ENCODE measurements at places on chromosomes 6 and 20. TPM values are rescaled to one million over a fixed set of nuclear protein-coding genes. Genes with fewer than 3 reads are reported as not detected.

- no peak for DNase-seq
Observed at GRCh38 chr6:170058878-170059485, 231.9 kb downstream of the DLL1 start.

- DNase-seq: no peak
Observed at GRCh38 chr20:63023936-63024571, 17.3 kb upstream of the BHLHE23 start.

DNA sequence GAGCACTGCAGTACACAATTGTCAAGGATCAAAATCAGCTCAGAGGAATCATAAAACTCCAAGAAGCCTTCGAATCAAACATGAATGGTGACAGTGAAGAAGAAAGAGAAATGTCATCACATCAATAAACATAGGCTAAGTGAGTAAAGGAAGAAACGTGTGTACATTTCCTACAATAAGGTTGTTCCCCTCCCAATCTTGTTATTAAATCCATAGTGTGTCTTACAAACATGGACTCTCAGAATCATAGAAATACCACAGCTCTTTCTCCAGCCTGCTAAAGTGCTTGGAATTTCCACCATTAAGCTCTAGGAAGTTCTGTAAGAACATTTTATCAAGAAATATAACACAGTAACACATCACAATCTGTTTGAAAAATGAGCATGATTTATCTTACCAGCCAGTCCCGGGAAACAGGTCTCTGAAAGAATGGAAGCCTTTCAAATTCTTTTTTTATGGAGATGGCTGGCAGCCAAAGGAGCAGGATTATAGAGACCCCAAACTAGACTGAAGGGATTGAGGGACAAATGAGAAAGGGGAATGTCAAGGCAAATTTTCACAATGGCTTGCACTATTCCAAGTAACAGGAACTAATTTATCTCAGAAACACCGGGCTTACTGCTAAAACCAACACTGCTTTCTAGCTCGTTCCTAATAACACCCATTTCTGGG lies 4.5 kb upstream of the TNFAIP3 start:
- DNase-seq: no peak

DNA sequence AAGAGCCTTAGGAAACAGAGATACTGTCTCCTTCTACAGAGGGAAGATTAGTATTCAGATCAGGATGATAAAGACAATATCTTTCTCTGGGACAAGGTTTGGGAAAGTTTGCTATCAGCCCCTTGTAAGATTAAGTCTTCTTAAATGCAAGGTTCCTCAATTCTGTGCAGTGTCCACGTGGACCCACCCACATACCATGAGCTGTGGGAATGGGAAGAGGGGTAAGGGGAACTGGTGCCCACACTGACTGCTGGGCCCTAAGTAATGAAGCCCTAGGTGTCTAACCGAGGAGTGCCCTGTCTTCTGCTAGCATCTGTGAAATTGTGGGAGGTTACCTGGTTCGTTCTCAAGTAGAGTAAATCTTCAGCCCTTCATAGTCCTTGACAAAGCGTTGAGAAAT lies 5.8 kb upstream of the SSTR4 start:
- DNase-seq: no peak

GRCh38 chr6:143078468-143079324 lies 18.0 kb downstream of the AIG1 start:
- DNase-seq: no peak

DNA sequence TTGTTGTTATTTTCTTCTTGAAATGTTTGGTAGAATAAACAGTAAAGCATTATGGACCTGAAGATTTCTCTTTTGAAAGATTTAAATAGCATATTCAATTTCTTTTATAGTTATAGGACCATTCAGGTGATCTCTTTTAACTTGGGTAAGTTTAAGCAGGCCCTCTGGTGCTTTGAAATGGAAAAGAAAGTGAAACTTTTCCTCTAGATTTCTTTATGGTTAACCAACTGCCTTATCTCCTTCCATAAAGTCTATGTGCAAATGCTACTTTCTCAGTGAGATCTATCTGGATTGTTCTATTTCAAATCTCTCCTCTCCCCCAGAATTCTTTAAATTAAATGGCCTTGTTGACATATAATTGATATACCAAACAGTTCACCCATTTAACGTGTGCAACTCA lies 54.0 kb downstream of the PHACTR2 start:
- no peak for DNase-seq

GRCh38 chr20:19083136-19083621 lies 129.3 kb upstream of the SLC24A3 start:
- no peak for DNase-seq

- DNase-seq: no peak
Observed at GRCh38 chr6:32844839-32845383, 1.1 kb upstream of the PSMB8 start.

- DNase-seq: no peak
Observed at GRCh38 chr20:46816886-46817638, 77.6 kb upstream of the EYA2 start.

- no peak for DNase-seq
Observed at GRCh38 chr6:124033501-124033900, 229.8 kb downstream of the NKAIN2 start.

UBD gene
- not detected for polyA plus RNA-seq

DNA sequence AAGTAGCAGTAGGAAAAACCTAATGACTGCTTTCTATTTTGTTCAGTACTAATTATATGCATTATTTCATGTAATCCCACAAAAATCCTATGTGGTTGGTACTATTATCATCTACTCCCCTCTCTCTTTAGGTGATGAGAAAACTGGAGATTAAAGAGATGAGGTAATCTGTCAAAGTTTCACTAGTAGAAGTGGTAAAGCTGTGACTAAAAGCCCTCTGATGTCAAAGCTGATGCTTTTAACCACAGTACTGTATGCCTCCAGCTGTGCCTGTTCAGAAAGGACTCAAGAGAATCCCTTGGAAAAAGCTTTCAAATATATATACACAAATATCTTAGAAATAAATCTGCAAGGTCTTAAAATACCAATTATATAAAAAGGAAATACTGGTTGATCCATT lies 38.0 kb downstream of the PHIP start:
- no peak for DNase-seq

SLC22A1 gene
- 0.11 TPM for polyA plus RNA-seq

OLIG3 gene
- not detected for polyA plus RNA-seq

DNA sequence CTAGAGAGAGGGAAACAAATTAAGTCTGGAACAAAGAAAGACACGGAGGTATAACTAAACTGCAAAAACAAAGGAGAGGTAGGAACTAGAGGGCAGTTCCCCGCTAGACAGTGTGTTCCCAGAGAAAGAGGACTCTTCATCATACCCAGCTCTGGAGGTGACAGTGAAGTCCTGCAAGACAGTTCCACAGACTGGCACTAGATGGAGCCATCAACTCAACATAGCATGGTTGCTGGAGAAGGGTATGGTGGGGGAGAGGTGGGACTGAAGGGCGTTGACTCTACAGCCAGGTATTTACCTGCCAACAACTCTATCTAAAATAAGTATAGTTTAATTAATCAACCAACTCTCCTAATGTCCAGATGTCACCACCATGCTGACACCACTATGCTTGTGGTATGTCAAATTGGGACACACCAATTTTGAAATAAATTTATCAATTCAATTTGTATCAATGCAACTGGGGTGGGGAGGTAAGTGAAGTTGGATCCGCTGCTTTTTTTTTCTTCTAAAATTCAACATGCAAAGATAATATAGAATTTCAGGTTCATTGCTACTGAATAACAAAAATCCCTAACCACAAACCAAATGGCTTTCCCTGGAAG lies 9.7 kb downstream of the BACH2 start:
- no peak for DNase-seq

DNA sequence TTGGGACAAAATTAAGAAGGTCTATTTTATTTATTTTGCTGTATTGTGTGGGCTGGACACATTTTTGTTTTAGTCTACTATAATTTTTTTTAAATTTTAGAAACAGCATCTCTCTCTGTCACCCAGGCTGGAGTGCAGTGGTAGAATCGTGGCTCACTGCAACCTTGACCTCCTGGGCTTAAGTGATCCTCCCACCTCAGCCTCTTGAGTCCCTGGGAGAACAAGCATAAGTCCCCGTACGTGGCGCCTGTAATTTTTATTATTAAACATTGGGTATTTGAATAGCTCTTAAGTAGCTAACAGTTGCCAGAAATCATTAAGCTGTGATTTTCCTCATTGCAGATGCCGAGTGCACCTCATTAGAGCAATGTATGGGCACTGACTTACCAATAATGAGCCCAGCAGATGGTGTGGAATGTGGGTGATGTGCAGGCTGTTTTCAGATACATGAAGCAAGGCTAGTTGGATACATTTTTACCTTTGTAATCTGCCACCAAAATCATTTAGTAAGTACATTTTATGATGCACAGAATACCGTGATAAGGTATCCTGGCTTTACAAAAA lies 10.3 kb upstream of the MAS1 start:
- no peak for DNase-seq

- no peak for DNase-seq
Observed at GRCh38 chr6:162068340-162068739, 659.2 kb downstream of the PRKN start.

Data from BJ (cell line).